ENCODE measurements at places on chromosomes 2 and 18.

GRCh38 chr2:120418174-120418787 is 72.3 kb downstream of the INHBB start:
- DNase-seq: peak; percentile 42

DNA sequence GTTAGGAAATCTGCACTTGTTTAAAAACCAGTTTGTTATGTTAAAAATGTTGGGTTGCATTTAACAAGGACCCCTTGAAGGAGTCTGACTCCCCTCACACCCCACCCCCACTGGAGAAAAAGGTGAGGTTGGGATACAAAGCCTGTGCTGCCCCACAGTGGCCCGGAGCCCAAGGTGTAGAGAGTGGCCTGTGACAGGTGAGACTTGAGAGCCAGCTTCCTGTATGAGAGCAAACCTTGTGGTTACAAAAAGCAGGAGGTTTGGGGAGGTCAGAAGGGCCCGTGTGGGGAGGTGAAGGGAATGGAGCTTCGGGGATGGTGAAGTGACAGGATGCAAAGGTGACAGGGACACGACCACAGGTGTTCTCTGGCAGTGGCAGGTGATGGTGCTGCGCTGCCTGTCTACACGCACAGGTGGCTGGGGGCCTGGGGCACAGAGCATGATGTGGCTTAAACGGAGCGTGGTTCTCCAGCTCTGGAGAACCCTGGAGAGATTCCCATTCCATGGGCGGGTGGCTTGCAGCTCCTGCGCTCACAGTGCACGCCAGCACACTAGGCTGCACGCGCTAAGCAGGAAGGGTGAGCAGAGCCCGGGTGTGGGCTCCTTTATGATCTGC is 29.0 kb downstream of the IMPA2 start:
- no peak for DNase-seq

DNA sequence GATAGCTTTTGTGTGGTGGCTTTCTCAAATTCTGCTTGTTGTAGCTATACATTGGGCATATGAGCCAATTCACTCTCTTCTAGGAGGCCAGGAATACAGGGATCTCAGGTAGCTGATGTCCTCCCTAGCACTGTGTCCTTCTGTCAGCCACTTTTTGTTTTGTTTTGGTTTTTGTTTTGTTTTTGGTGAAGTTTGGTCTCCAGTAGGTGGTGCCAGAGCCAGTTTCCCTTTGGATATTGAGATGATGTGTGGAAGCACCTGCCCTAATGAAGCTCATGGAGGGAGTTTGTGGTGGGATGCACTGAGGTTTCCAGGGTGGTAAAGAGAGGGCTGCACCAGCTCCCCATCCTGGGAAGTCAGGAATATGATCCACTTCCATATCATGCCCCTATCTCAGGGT is 100.5 kb upstream of the VWC2L start:
- DNase-seq: no peak

GRCh38 chr2:34419856-34420255 is 820.8 kb upstream of the FAM98A start:
- no peak for DNase-seq
